Memory B cell (primary cell): ENCODE measurements at places on chromosomes 7 and 10.

GRCh38 chr7:74606101-74606908 is 51.2 kb upstream of the GTF2I start:
- peak; percentile 45 for DNase-seq

GRCh38 chr7:45663167-45663921 is 89.2 kb downstream of the ADCY1 start:
- peak; percentile 11 for DNase-seq

- DNase-seq = no peak
These were observed 6.3 kb upstream of the SEMA3A start for GRCh38 chr7:84200859-84201258.

DNA sequence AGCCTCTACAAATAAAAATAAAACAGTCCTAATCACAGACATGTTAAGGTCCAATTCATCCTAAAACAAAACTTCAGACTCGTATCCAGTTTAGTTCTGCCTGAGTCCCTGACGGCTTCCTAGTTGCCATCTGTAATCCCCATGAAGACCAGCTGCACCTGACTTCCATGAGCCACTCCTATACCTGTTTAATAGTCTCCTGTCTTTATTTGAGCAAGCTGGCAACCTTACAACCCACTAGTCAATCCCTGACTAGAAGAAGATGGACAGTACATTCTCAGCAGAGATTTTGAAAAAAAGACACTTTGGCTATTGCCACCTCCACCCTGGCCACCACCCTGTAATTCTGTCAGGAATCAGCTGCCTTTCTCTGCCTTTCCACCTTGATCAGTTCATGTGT is 197.7 kb downstream of the HIBADH start:
- DNase-seq = no peak

DNA sequence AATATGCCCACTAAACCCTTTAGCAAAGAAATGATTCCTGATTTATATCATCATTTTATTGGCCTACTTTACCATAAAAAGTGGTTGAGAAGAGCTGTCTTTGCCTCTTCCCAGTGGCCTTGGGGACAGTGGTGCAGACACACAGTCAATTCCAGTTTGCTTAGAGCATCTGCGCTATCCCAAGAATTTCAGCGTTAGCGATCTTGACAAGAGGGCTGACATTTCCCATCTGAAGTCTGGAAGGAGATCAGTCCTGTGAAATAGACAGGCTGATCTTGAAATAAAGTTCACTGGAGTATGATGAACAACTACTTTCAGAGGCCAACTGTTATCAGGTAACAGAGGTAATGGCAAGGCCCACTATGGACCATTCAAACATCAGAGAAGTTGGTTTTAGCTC is 475.3 kb upstream of the NRP1 start:
- no peak for DNase-seq

DNA sequence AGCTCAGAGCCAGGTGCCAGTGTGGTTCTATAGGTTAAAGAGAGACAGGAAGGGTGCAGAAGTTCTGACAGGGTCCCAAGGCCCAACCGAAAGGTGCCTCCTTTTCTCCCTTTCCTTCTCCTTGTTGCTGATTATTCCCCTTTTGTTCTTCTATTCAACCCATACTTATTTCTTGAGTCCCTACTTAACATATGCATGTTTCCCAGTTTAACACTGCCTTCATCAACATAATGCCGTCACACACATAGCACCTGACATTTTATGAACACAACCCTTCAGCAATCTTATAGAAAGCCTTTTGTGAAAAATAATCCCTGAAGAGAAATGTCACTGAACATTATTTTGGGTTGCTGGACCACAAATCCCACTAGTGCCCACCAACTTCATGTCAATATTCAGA is 39.1 kb downstream of the SORBS1 start:
- no peak for DNase-seq

DNA sequence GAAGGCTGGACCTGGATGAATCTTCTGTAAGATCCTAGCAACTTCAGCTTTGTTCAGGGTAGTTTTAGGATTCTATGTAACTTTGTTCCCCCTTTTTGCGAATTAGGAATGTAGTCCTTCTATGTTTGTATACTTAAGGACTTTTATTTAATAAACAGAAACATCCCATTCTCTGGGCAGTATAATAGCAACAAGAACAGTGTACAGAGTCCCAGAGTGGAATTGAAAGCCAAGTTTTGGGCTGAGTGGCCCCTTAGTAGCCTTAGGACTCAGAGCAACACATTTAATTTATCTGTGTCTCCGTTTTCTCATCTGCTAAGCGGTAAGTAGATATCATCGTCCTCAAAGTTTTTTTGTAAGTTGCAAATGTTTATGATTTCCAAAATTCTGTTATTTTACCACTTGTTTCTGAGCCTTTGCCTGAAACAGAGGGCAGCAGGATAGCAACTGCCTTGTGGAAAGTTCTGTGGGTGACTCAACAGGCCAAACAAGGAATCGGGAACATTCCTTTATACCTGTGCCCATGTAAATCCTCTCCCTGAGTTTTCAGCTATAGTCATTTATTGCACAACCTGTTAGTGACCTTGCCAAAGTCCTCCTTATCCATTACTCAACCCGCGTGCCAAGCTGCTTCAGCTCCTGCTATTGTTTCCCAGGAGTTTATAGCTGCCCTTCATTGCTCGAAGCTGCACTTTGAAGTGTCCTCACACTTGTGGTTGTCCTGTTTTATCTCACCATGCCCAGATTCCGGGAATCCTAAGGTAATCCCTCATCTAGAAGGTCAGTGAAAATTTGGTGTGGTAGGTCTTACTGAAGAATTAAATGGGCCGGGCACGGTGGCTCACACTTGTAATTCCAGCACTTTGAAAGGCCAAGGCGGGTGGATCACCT is 199.1 kb upstream of the AHR start:
- DNase-seq = no peak

DNA sequence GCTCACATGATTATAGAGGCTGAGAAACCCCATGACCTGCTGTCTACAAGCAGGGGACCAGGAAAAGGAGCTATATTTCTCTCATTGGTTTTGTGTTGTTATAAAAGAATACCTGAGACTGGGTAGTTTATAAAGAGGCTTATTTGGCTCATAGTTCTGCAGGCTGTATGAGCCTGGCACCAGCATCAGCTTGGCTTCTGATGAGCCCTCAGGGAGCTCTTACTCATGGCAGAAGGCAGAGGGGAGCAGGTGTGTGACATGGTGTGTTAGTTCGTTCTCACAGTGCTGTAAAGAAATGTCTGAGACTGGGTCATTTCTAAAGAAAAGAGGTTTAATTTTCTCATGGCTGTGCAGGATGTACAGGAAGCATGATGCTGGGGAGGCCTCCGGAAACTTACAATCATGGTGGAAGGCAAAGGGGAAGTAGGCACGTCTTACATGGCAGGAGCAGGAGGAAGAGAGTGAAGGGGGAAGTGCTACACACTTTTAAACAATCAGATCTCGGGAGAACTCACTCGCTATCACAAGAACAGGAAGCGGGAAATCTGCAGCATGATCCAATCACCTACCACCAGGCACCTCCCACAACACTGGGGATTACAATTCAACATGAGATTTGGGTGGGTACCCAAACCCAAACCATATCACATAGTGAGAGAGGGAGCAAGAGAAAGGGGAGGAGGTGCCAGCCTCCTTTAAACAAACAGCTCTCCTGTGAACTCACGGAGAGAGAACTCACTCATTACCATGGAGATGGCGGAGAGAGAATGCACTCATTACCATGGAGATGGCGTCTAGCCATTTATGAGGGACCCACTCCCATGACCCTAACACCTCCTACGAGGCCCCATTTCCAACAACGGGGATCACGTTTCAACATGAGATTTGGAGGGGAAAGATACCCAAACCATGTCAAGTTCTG is 133.4 kb downstream of the JCAD start:
- no peak for DNase-seq

DNA sequence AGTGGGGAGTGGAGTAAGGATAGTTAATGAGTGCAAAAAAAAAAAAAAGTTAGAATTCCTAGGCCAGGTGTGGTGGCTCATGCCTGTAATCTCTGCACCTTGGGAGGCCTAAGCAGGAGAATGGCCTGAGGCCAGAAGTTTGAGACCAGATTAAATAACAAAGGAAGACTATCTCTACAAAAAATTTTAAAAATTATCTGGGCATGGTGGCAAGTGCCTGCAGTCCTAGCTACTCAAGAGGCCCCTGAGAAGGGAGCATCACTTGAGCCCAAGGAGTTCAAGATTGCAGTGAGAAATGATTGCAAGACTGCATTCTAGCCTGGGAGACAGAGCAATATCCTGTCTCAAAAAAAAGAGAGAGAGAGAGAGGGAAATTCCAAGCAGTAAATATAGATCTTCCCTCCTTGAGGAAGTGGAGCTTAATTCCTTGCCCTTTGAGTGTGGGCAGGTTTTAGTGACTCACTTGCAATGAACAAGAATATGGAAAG is 19.5 kb upstream of the CSTF2T start:
- DNase-seq = no peak

DNA sequence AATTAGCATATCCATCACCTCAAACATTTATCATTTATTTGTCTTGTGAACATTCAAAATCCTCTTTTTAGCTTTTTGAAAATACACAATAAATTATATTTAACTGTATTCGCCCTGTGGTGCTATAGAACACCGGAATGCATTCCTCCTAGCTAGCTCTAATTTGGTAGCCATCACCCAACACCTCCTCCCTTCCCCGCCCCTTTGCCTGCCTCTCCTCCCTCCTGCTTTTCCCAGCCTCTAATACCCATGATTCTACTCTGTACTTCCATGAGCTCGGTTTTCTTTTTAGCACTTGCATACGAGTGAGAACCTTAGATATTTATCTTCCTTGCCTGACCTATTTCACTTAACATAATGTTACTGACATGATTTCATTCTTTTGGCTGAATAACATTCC is 80.1 kb downstream of the ANKRD26 start:
- no peak for DNase-seq

DNA sequence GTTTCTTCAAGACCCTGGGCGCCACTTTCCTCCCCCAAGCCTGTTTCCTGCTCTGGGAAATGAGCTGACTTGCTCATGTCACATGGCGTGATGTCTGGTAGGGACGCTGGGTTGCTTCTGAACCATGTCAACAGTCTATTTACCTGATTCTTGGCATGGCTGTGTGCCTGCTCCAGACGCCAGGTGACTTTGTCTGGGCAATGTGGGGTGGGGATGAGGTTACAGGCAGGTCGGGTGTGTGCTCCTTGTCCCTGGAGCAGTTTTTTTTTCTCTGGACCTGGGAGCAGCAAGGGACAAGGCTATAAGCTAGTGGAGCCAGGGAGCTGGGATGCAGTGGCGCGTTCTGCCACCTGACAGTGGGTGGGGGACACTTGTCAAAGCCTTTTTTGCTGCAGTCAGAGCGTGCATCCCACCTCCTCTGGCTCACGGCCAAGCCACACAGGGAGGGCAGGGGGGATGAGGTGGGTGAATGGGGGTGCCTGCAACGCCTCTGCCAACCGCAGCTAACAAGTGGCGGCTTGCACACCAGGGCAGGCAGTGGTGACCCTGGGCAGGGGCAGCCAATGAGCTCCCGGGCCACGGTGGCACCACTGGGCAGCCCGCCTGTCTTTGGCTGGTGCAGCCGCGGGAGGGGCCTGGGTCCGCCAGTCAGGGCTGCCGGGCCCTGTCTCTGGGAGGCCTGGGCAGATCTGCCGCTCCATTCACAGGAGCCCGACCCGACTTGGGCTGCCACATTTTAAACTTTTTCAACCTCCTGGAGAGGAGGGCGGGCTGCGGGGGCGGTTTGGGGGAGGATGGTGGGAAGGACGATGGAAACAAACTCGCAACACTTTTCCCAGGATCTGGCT is 22.9 kb downstream of the DNAJB12 start:
- peak; percentile 74 for DNase-seq

DNA sequence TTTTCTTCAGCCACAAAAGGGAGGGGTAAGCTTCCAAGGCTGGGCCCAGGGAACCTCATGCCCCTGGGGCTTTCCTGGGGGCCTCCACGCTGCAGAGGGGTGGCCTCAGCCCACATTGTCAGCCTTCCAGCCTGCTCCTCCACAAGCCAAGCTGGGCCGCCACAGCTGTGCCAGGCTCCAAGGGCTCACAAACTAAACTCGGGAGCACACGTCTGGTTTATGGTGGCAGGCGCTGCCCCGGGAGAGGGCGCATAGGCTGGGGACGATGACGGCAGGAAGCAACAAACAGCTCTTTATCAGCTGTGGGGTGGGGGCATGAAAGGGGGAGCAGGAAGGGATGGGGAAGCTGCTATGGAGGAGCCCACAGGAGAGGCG is 6.3 kb upstream of the CDH23 start:
- no peak for DNase-seq

GRCh38 chr10:133210398-133211140 is 19.4 kb upstream of the UTF1 start:
- DNase-seq = no peak

GRCh38 chr7:65955718-65956117 is 26.3 kb downstream of the GUSB start:
- no peak for DNase-seq

GRCh38 chr7:70208236-70209063 is 610.2 kb downstream of the AUTS2 start:
- no peak for DNase-seq
